LHCN-M2 (cell line): ENCODE measurements at places on chromosomes 6 and 20.

GRCh38 chr6:147157930-147158329 lies 46.3 kb upstream of the STXBP5 start:
- DNase-seq = no peak

DNA sequence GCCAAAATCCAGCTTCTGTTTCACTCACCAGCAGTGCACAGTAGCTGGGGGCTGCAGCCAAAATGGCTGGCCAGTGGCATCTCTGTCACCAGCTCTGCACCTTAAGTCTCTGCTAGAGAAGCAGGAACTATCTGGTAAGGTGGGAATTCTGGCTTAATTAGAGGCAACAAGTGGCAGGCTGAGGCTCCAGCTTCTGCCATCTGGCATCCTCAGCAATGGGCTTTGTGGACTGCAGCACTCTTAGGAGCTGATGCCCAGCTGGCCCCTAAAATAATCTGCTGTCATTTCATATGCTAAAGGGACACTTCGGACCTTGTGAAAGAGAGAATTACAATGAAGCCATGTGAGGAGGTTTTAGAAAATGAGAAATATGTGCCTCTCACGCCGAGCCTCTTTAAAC lies 4.6 kb upstream of the CLDN20 start:
- DNase-seq = no peak

GRCh38 chr6:105733556-105734162 lies 330.8 kb upstream of the PREP start:
- peak; percentile 47 for DNase-seq

DNA sequence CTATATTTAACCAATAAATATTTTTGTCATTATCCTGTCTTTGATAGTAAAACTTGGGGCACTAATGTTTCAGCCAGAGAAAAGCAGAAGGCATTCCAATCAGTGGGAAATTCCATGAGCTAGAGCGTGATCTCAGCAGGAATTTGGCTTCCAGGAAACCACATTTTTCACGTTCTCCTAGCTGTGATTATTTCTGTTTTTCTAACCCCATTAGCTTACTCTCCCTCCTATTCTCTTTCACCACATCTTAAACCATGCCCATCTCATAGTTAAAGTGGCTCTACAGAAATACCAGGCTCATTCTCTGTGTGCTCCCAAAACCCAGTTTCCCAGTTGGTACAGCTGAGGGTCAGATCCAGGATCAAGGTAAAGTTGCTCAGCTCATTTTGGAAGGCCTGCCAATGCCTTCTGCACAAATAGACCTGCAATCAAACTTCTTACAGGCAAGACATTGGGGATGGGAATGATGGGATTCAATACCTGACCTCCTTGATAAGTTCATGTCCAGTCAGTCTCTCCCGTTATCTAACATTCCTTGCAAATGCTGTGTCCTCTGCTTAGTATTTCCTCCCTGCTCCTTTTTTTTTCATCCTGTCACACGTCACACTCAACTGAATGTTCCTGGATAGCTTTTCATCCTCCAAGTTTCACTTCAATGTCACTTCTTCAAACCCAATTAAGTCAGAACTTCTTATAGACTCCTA lies 33.1 kb upstream of the TMEM30A start:
- DNase-seq = peak; percentile 15

DNA sequence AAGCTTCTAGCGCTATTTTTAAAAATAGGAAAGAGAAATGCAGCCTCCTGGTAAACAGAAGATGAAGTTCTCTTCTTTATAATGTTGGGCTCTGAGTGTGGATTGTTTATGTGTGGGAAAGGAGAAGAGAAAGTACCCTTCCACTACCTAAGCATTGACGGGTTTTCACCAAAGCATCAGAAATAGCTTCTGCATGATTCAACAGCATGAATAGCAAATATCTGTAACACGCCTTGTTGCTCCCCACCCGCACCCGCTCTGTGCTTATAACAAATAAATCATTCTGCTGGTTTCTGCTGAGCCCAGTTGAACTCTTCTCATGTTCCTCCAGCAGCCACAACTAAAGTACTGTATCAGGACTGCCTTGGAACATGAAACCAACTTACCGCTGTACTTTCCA lies 20.7 kb downstream of the TXLNB start:
- peak; percentile 63 for DNase-seq

DNA sequence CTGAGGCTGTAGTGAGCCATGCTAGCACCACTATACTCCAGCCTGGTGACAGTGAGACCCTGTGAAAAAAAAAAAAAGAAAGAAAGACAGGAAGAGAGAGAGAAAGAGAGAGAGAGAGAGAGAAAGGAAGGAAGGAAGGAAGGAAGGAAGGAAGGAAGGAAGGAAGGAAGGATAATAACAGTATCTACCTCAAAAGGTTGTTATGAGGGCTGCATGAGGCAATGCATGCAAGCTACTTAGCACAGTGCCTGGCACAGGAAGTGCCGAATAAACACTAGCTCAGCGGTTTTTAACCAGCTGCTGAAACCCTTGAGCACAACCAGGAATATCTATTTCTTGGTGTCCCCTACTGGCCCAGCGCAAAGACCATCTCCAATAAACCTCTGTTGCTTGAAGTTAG lies 62.3 kb upstream of the TBC1D7 start:
- no peak for DNase-seq

DNA sequence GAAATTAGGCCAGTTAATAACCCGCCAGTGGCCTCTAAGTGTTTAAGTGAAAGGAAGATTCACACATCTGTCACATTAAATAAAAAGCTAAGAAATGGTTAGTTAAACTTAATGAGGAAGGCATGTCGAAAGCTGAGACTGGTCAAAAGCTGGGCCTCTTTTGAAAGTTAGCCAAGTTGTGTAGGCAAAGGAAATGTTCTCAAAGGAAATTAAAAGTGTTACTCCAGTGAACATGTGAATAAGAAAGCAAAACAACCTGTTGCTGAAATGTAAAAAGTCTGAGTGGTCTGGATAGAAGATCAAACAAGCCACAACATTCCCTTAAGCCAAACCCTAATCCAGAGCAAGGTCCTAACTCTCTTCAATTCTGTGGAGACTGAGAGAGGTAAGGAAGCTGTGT lies 10.9 kb upstream of the MTRF1L start:
- no peak for DNase-seq

GRCh38 chr6:26056583-26057350 lies 30.5 kb upstream of the HFE start:
- DNase-seq = peak; percentile 39

DNA sequence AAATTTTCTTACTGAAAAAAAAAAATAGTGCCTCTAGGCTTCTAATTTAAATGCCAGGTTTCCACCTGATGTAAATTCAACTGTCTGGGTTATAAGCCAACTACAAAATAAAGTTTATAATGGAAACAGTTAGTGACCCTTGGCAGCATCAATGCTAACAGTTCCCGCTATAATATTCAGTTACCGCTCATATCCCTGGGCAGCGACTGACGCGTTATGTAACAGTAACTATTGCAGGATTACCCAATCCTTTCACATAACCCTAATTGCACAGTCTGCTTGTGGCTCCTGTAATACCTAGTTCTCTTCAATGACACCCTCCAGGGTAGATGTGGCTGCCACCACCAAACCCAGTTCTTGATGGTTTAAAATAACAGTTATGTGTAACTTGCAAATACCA lies 208.6 kb downstream of the MOXD1 start:
- DNase-seq = no peak

DNA sequence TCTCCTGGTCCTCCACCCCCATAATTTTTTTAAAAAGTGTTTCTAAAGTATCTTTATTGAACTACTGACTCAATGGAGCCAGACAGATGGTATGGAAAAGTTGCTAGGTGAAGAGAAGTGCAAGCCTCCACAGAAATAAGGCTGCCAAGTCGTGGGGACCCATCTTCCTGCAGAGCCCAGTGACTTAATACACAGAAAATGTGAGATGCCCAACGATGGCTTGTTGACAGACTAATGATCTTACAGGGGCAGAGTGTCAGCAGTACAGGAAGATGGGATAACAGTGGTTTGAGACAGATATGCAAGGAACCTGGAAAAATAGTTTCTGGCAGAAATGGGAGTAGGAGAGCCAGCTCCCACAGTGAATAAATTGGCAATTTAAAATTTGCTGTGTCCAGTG lies 43.3 kb downstream of the FYN start:
- DNase-seq = peak; percentile 33

- DNase-seq = no peak
Measured at GRCh38 chr20:50252701-50253100, 62.1 kb downstream of the CEBPB start.

GRCh38 chr6:25217302-25217701 lies 61.9 kb upstream of the CARMIL1 start:
- peak; percentile 9 for DNase-seq

DNA sequence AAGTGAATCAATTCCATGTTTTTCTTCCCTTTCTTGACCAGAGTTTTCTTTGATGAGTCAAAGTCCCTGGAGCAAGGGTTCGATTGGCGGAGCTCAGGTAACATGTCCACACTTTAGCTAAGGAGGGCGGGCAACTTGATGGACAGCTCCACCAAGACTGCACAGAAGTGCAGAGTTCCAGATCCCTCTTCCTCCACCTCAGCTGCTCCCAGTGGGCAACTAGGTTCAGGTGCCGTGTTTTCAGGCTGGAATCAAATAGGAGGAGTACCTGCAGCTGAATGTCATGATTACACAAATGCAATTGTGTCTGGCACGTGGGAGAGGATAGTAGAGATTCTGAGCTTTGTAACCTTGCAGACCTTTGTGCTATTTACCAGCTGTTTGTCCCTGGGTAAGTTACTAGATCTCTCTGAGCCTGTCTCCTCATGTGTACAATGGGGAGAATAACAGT lies 1.9 kb upstream of the ELMO2 start:
- DNase-seq = no peak

DNA sequence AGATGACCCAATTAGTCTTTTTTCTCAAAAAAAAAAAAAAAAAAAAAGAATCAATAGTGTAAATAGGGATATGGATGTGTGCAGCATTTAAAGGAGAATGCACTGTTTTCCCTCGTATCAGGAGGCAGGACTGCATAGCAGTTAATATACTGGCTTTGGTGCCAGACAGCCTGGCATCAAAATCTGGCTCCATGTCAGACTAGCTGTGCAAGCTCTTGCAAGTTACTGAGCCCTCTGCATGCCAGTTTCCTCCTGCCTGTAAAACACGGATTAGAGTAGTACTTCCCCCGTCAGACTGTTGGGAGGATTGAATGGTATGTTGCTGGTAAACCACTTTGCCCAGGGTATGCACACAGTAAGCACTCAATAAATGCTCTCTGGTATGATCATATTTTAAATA lies 594.2 kb upstream of the CHD6 start:
- no peak for DNase-seq

GRCh38 chr6:31352310-31352682 lies 4.7 kb downstream of the HLA-B start:
- no peak for DNase-seq

DNA sequence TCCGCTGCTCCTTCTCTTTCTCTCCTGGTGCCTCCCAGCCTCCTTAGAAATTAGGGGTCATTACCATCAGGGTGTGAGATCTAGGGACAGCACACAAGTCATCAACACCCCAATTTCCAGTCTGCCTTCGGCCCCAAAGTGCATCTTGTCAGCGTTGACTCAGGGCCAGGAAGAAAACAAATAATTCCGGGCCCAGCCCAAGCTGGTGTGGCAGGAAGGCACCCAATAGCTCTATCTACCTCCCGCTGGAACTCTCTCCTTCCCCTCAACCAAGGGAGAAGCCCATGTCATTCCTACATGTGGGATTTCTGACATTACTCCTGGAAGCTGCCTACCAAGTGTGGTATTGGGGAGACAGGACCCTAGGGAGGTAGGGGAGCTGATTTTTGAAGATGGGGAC lies 11.5 kb upstream of the C6orf132 start:
- DNase-seq = no peak

DNA sequence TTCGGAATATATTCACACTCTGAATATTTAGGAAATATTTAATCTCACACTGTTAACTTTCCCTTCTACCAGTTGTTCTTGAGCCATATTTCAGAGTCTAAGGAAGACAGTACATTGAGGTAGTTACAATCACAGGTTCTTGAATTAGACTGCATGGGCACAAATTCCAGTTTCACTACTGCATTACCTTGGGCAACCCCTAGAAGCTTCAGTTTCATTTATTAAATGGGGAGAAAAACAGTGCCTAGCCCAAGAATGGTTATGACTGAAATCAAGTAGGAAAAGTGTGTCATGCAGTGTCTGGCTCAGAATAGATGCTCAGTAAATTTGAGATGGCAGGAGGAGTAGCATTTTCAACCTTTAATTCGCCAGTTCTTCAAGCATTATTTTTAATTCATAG lies 124.5 kb upstream of the SAMD5 start:
- no peak for DNase-seq

GRCh38 chr20:22576273-22576672 lies 8.1 kb downstream of the FOXA2 start:
- DNase-seq = no peak

DNA sequence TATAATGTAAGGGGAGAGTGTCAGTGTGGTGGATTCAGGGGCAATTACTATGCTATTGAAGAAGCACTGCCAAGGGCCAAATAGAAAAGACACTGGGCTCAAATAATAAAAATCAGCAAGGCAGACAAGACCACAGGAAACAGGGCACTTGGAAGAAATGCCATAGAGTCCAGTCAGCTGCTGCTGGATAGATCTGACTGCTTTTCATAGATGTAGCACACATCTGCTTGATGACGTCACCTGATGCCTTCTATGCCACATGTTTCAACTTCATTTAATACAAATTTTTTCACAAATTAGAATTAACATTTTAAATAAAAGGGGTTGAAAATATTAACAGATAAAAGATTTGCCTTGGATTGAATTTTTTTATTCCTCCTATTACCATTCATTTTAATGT lies 23.9 kb upstream of the AHI1 start:
- DNase-seq = peak; percentile 85

GRCh38 chr6:155078331-155078745 lies 83.2 kb downstream of the TIAM2 start:
- no peak for DNase-seq

DNA sequence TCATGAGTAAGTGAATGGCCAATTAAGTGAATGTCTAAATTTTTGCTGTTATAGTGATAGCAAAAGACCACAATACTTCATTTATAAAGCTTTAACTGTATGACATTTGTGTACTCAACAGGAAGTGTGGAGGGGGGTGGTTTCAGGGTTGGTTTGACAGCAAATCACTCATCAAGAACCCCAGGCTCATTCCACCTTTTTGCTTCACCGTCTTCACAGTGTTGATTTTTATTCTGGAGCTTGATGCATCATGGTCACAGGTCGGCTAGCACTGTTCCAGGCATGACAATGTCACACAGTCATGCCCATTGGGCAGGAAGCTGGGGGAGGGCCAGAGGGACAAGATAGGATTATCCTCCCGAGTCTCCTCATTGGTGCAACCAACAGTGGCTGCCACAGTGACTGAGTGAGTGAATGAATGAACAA lies 75.0 kb downstream of the MDGA1 start:
- DNase-seq = no peak

GRCh38 chr20:23350904-23351838 lies 580 bp downstream of the NXT1 start:
- DNase-seq = peak; percentile 45

GRCh38 chr6:169724494-169725124 lies at the start of gene PHF10:
TSS of gene PHF10 (minus strand) at chr6:169724500. CDS start at chr6:169723931, 569 bp downstream.
- DNase-seq = peak; percentile 15
